Cardiac septum (tissue), 1 donor: ENCODE measurements at places on chromosomes 1 and 21. TPM values are rescaled to one million over a fixed set of nuclear protein-coding genes. Genes with fewer than 3 reads are reported as not detected.

GRCh38 chr1:114524944-114525343, 13.9 kb upstream of the TRIM33 start:
- no peak for DNase-seq

- no peak for DNase-seq
Observed at GRCh38 chr1:57058652-57059501, 93.1 kb upstream of the C8B start.

GRCh38 chr1:220655509-220655908, 34.7 kb upstream of the C1orf115 start:
- no peak for DNase-seq

DNA sequence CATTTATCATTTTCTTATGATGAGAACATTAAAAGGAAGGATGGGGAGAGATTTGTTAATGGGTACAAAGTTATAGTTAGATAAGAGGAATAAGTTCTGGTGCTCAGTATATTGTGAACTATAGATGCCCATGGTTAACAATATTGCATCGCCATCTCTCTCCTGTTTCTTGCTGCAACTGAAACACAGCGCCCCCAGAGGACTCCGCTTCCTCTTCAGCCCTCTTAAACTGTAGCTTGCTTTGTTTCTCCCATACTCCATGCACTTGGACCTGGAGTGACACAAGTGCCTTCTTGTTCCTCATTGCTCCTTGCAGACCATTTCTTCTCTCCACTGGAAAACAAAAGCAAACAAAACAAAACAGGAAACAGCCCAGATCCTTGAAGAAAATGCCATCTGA, 70.1 kb upstream of the NTPCR start:
- no peak for DNase-seq

GRCh38 chr1:60228041-60228491, 154.5 kb upstream of the C1orf87 start:
- no peak for DNase-seq

Gene C1orf94
- not detected for total RNA-seq
